CD4-positive, alpha-beta T cell treated with Interleukin-6 for 4 hours (primary cell): ENCODE measurements at places on chromosomes 16 and 17.

- DNase-seq: no peak
Observed at GRCh38 chr17:63378411-63379375, 67.4 kb downstream of the CYB561 start.

DNA sequence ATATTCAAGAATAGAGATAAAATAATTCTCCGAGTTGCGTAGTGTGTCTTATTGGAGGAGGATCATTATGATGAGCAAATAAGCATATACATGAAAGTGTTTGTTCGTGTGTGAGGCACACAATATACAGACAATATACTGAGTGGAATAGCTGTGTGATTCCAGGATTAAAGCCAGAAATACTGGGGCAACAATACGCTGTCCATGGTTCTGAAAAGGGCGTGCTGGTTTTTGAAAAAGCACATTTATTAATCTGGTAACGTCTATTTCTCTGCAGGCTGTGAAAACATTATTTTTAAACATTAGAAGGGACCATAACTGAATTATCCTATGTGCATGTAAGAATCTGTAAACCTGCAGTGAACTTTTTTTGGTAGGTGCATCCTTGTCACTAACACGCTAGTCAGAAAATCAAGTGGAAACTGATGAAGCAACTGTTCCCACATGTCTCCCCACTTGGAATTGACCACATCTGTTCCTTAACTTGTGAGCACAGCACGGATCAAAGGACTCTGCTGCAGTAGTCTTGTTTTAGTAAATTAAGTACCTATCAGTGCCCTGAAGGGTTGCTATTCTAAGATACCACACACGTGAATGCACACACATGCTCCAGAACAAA, 346.0 kb downstream of the GRIN2A start:
- DNase-seq: no peak

- no peak for DNase-seq
Observed at GRCh38 chr17:71114911-71115668, 945.8 kb downstream of the KCNJ2 start.

DNA sequence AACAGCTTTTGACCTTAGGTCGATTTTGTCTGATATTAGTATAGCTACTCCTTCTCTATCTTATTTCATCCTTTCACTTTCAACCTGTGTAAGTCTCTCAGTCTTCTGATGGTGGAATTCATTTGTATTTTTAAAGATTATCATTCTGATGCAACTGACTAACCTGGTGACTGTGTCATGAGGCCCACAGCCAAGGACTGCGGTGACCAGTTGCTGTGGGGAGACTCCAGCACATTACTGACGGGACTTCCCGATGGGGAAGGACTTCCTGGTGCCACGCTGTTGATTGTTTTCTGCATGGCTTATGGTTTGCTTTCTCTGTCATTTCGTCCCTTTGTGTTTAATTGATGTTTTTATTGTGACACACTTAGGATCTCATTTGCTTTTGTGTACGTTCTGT, 34.2 kb downstream of the RMI2 start:
- no peak for DNase-seq

- DNase-seq: no peak
Observed at GRCh38 chr16:27303256-27304100, 10.3 kb upstream of the IL4R start.

DNA sequence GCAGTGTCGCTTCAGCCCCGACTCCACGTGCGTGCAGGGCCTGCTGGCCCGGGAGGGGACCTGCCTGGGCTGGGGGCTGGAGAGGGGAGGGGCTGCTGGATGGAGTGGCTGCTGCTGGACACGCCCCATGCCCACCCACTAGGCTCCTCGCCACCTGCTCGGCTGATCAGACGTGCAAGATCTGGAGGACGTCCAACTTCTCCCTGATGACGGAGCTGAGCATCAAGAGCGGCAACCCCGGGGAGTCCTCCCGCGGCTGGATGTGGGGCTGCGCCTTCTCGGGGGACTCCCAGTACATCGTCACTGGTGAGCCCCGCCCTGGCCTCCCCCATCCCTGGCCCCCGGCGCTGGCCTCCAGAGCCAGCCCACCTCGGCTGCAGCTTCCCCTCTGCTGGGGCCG, 2.4 kb downstream of the BRICD5 start:
- no peak for DNase-seq
